ENCODE measurements at places on chromosomes 2 and 18. TPM values are rescaled to one million over a fixed set of nuclear protein-coding genes. Genes with fewer than 3 reads are reported as not detected.
A peak's percentile ranks its signal among the peaks of the same experiment; 100 is the strongest.

Gene DHX57
- total RNA-seq, result 15.1 TPM

DNA sequence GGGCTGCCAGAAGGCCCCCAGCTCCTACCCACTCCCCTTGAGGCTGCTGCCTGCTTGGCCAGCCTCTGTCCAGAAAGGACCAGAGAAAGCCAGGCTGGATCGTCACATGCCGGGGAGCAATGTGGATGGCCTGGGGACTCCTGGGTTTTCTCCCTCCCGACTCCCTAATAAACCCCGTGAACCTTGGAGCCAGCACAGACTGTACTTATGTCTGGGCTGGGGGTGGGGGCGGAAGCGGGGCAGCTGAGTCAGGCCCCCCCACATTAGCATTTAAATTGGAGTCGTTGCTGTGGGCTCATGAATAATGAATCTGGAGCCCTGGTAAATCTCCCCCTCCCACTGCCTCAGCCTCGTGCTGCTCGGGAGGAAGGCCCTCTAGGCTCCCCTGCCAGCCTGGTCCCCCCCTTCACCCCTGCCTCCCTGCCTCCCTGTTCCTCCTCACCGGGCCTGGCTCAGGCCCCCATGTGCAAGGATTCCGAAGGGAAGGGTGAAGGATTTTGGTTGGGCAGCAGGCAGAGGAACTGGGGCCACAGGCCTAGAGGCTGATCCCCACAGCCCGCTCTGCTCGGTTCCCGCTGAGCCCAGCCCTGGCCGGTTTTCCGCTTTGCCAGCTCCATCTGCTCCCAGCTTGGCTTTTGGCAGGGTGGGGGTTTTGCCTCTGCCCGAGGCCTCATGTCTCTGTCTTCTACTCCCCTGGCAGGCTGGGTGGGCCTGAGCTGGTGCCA is 7.3 kb upstream of the ASIC4 start:
- no peak for DNase-seq

Gene GNLY
- total RNA-seq, result not detected

DNA sequence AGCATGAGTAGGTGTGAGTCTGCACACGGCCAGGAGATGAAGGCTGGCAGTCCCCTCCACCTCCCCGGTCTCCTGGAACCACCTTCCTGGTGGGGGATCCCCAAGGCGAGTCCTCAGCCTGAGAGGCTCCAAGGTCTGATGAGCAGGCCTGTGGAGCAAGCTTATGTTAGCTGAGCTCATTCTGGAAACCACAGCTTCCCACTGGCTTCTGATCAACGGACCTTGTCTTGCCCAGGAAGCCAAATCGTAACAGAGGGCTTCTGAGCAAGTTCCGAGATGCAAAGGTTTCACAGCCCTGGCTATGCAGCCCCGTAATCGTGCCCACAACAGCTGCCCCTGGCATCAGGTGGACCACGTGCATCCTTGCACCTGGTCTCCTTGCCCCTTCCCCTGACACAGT is 28.8 kb upstream of the GPR55 start:
- peak; percentile 85 for DNase-seq

Gene ABCG5
- total RNA-seq, result not detected

DNA sequence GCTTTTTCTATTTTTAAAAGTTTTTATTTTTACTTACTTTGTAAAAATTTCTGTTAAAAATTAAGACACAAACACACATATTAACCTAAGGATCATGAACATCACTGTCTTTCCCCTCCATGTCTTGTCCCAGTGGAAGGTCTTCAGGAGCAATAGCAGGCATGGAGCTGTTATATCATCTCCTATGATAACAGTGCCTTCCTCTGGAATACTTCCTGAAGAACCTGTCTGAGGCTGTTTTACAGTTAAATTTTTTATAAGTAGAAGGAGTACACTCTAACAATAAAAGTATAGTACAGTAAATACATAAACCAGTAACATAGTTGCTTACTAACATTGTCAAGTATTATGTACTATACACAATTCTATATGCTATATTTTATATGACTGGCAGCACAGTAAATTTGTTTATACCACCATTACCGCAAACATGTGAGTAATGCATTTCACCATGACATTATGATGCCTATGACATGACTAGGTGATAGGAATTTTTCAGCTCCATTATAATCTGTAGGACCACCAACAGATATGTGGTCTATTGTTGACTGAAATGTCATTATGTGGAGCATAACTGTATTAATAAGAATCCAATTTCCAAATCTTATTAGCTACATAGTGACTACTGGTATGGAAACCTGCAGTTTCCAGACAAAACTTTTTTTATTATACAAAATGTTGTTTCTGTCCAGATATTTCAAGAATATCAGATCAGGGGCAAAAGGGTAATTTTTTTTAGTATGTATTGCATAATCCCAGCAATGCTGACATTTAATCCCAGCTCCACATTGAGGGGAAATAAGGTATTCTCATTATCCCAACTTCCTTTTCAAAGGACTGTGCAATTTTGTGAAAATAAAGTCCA is 337.2 kb upstream of the SLC39A10 start:
- DNase-seq, result no peak

- DNase-seq, result no peak
These were observed 52.4 kb downstream of the STK39 start for GRCh38 chr2:168194784-168195522.

- no peak for DNase-seq
These were observed 129.8 kb downstream of the MYO3B start for GRCh38 chr2:170307555-170308351.

- no peak for DNase-seq
These were observed 68.2 kb downstream of the LRATD1 start for GRCh38 chr2:14700753-14701152.

Gene POTEC
- total RNA-seq, result not detected

Data from kidney epithelial cell (primary cell).